Uterine smooth muscle cell (primary cell): ENCODE measurements at places on chromosomes 11 and 22. TPM values are rescaled to one million over a fixed set of nuclear protein-coding genes. Genes with fewer than 3 reads are reported as not detected.

APOBEC3C gene
- total RNA-seq: 8.2 and 8.5 TPM in 2 replicates

PHLDA2 gene
- 7.6 and 14.4 TPM in 2 replicates for total RNA-seq

LMF2 gene
- 48.0 and 51.4 TPM in 2 replicates for total RNA-seq

GUCY1A2 gene
- 0.66 and 1.7 TPM in 2 replicates for total RNA-seq

SART1 gene
- 66.6 and 68.2 TPM in 2 replicates for total RNA-seq

DYNC2H1 gene
- total RNA-seq: 69.8 and 91.6 TPM in 2 replicates

VSTM5 gene
- total RNA-seq: 0.62 and 1.00 TPM in 2 replicates

OR51B5 gene
- total RNA-seq: 0.12 TPM in 1 of 2 replicates, not detected in the other

PRG2 gene
- total RNA-seq: 0.11 and 0.37 TPM in 2 replicates

MCHR1 gene
- total RNA-seq: 0.50 and 0.55 TPM in 2 replicates

CHRM1 gene
- total RNA-seq: not detected in 2 replicates
